RPMI7951 (cell line): ENCODE measurements at places on chromosomes 3 and 15. TPM values are rescaled to one million over a fixed set of nuclear protein-coding genes. Genes with fewer than 3 reads are reported as not detected.

DNA sequence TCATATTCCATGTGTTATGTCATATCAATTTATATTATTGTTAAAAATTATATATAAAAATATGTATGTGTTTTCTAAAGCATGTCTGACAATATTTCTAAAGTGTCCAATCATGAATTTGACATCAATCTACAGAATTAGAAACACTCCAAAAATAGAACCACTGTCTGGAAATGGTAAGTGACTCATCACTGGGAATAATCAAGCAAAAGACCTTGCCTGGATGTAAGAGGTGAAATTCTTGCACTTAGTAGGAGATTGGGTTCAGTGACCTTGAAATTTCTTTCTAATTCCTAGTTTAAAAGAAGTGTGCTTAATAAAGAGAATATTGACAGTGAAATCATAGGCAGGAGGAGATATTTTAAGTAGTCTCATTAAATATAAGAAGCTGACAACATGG lies 188.8 kb downstream of the ZNF385D start:
- DNase-seq, result no peak

DNA sequence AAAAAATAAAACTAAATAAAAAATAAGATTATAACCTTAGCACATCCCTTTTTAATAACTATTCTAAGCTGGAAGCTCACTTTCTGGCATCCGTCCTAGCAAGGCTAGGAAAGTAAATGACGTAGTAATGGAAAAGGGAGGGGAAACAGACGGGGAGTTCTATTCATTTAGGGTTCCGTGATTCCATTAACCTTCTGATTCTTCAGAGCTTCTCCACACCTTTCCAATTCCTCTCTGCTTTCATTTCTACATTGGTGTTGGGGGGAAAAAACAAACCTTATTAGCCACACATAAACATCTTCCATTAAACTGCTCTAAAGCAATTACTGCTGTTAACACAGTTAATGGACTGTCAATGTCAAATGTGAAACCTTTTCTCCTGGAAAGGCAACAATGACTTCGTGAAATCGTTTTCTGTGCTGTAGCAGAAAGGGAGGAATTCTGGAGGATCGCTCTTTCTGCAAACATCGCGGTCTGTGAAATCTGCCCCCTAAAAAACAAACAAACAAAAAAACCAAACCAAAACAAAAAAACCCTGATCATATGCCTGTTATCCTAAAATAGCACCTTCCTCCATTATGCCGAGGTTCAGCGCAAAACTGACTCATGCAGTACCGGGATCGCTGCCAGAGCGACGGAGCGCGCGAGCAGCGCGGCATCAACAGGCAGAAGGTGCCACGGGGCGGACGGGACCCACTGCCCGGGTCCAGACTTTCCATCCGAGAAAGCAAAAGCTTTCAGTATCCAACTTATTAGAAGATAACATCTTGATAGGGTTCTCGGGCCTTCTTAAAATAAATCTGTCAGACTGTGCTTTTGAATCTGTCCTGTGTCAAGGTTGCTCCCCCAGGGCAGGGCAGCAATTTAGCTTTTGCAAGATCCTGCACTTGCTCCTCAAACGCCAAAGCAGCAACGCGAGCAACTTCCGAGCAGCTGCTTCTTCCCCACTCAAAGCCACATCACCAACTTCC lies 156.2 kb downstream of the FGF12 start:
- peak; percentile 70 for DNase-seq

The MASP1 gene
- not detected in 2 replicates for total RNA-seq

GRCh38 chr3:113177526-113177925 lies 33.8 kb upstream of the BOC start:
- no peak for DNase-seq

DNA sequence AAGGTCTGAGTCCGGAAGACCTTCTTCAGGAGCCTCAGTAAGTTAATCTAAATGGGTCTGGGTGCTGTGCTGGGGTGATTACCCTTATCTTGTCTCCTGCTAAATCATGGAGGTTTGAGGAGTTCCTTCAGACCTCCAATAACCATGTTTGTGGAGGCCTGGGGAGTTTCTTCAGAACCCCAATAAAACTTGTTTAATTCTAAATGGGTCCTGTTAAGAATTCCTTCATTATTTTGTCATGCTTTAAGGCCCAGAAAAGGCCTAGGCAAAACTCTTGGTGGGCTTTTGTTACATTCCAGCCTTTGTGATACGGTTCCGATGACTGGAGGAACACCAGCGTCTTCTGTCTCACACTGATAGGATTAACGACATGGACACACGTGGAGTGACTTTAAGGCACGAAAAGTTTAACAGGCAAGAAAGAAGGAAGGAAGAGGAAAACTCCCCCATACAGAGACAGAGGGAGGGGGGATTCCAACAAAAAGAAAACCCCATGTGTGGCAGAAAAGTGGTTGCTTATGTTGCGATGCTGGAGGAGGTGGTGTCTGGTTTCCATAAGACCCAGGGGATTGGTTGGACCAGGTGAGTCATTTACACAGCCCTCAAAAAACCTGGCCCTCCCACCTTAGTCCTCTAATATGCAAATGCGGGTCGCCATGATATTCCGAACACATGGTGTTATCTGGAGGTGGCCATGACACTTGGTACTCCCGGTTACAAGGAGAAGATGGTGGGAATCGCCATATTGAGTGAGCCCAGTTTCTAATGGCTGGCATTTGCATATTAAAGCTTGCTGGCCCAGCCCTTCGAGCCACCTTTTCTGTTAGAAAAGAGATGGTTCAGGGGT lies 72.6 kb upstream of the MFGE8 start:
- no peak for DNase-seq

The ELL3 gene
- 1.2 and 4.3 TPM in 2 replicates for total RNA-seq

The PLA2G4D gene
- total RNA-seq, result not detected in 2 replicates

GRCh38 chr3:190086191-190086590 lies 34.5 kb downstream of the P3H2 start:
- no peak for DNase-seq

The PPP1R14D gene
- not detected in 2 replicates for total RNA-seq

GRCh38 chr15:69497076-69497475 lies 44.5 kb downstream of the RPLP1 start:
- no peak for DNase-seq

The ARNT2 gene
- 1.5 and 2.3 TPM in 2 replicates for total RNA-seq

GRCh38 chr15:39585389-39585841 lies 4.5 kb downstream of the THBS1 start:
- DNase-seq, result peak; percentile 41

- DNase-seq, result no peak
Measured at GRCh38 chr3:151796105-151796680, 17.7 kb upstream of the AADAC start.

- no peak for DNase-seq
Measured at GRCh38 chr15:85711580-85712192, 83.0 kb downstream of the KLHL25 start.

DNA sequence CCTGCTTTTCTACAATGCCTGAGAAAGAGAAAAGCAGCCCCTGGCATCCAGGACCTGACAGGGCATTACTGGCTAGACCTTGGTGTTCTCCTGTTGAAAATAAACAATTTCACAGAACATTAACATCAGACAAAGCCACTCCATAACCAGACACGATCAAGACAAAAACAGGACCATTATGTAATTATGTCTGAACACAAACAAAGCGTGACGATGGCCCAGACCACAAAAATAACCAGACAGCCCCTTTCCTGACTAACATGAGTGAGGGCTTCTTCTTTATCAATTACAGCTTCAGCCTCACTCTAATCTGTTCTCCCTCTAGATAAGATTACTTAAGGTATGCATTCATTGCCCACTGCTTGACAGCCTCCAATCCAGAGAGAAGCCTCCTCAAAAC lies 172.7 kb upstream of the LMCD1 start:
- DNase-seq, result no peak

The GMNC gene
- not detected in 2 replicates for total RNA-seq

DNA sequence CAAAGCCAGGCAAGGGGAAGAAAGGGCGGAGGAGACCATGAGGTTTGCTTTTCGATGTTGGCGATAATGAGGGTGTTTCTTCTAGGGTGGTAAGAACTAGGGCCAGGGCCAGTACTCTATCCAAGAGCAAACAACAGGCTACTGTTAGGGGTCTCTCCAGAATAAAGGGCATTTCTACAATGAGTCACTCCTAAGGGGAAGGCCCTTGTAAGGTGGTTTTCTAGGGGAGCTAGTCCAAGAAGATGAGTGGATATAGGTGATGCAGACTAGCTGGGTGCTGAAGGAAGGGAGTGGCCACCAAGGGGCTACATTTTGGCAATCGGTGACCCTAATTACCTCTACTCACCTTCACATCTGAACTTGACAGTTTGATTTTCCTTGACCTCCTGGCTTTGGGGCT lies 148.5 kb upstream of the HACD2 start:
- DNase-seq, result no peak

The LRRC31 gene
- not detected in 2 replicates for total RNA-seq

GRCh38 chr15:77944002-77944867 lies 133.3 kb downstream of the TBC1D2B start:
- peak; percentile 89 for DNase-seq

DNA sequence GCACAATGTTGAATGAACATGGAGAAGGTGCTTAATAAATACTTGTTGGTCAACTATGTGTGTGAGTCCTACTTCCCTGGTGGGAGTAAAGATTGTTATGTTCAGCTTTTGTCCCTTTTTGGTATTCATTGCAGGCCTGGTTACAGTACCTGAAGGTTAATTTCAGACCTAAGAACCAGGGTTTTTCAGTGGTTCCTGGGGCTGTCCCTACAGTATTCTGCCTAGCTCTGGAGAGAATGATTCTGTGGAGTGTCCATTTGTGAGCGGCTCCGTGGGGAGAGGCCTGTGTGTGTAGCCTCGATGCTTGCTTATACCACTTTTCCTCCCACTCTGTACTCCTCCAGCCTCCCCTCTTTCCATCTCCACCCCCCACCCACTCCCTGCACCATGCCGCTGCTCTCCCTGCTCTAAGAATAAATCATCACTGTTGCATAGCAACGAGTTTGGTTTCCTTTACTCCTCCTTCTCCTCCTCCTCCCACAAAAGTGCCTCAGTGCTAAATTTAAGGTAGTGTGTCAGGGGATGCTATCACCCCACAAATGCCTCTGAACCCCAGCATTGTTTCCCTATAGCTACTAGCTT lies 150.6 kb upstream of the ROPN1 start:
- no peak for DNase-seq

The SLC22A14 gene
- 0.12 and 0.20 TPM in 2 replicates for total RNA-seq

- DNase-seq, result no peak
Measured at GRCh38 chr3:43465109-43465508, 156.7 kb downstream of the ANO10 start.
